ENCODE measurements at places on chromosomes 5 and 9. TPM values are rescaled to one million over a fixed set of nuclear protein-coding genes. Genes with fewer than 3 reads are reported as not detected.

- DNase-seq, result no peak
Observed at GRCh38 chr5:54363669-54364068, 53.3 kb upstream of the ARL15 start.

DNA sequence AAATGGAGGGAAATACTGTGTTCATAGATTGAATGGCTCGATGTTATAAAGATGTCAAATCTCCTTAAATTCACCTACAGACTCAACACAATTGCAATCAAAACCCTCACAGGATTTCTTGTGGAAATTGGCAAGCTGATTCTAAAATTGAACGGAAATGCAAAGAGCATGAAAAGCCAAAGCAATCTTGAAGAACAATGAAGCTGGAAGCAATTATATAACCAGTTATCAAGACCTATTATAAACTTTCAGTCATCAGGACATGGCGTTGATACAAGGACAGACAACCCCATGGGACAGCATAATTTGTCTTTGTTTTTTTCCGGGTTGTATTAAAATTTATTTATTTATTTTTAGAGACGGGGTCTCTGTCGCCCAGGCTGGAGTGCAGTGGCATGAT lies 53.5 kb upstream of the OTULINL start:
- DNase-seq, result no peak

Gene ORM2
- polyA plus RNA-seq, result 0.76 TPM

DNA sequence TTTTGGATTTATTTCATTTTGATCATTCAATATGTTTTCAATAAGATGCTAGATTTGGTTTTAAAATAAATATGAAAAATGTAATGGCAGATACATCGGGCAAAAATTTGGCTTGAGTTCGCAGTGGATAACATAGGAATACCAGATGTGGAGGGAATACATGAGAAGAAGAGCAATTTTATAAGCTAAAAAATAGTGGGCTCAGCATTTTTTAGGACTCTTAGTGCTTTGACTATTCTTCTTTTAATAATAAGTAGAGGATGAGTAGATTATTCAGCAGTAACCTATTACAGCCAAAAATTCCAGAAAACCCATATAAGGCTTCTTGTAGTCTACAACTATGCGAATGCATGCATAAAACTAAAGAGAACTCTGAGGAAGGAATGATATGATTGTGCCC lies 22.8 kb upstream of the GHR start:
- no peak for DNase-seq

DNA sequence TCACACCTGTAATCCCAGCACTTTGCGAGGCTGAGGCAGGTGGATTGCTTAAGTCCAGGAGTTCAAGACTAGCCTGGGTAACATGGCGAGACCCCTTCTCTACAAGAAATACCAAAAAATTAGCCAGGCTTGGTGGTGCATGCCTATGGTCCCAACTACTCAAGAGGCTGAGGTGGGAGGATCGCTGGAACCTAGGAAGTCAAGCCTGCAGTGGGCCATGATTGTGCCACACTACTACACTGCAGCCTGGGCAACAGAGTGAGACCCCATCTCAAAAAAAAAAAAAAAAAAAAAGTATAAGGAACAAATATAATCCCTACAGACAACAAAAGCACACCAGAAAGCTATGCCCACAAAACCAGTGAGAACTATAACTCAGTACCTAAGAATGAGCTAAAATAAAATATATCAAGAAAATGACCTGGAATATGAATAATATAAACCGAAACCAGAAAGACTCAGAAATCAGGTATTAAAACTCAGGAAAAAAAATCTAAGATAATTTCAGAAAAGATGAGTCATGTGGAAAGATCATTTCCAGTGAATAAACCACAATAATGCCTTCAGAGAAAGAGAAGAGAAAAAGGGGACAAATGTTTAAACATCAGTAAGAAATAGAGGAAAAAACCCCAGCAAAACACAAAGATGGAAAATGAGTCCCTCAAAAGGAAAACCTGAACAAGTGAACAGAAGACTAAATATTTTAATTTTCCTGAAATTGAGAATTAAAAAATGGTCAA lies 57.4 kb downstream of the GOLPH3 start:
- DNase-seq, result no peak

DNA sequence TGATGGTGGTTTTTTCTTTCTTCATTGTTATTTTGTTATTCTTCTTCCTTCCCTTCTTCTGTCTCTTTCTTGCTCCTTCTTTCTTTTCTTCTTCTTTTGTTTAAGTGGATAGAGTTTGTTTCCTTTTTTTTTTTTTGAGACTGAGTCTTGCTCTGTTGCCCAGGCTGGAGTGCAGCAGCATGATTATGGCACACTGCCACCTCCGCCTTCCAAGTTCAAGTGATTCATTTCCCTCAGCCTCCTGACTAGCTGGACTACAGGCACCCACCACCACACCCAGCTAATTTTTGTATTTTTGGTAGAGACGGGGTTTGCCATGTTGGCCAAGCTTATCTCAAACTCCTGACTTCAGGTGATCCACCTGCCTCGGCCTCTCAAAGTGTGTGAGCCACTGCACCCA lies 40.3 kb downstream of the JAK2 start:
- DNase-seq, result no peak

DNA sequence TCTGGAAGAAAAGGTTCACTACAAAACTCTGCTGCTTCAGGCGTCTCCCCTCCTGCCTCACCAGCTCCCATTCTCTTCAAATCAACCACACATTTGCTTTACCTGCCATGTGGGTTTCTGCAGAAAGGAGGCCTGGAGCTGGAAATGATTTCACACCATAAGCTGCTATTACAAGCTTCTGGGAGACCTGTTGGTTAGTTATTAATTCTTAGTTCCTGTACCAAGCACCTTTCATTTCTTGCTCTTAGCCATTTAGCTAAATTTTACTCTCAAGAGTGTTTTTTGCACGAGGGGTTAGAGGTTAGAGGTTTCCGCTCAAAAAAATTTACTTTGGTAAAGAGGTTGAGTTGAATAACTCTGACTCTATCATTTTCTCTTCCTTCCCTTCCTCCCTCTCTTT lies 70.3 kb downstream of the MAP1B start:
- no peak for DNase-seq
